ENCODE measurements at places on chromosomes 2 and 18.

- no peak for DNase-seq
These were observed 182.8 kb downstream of the EIPR1 start for GRCh38 chr2:3194828-3195227.

DNA sequence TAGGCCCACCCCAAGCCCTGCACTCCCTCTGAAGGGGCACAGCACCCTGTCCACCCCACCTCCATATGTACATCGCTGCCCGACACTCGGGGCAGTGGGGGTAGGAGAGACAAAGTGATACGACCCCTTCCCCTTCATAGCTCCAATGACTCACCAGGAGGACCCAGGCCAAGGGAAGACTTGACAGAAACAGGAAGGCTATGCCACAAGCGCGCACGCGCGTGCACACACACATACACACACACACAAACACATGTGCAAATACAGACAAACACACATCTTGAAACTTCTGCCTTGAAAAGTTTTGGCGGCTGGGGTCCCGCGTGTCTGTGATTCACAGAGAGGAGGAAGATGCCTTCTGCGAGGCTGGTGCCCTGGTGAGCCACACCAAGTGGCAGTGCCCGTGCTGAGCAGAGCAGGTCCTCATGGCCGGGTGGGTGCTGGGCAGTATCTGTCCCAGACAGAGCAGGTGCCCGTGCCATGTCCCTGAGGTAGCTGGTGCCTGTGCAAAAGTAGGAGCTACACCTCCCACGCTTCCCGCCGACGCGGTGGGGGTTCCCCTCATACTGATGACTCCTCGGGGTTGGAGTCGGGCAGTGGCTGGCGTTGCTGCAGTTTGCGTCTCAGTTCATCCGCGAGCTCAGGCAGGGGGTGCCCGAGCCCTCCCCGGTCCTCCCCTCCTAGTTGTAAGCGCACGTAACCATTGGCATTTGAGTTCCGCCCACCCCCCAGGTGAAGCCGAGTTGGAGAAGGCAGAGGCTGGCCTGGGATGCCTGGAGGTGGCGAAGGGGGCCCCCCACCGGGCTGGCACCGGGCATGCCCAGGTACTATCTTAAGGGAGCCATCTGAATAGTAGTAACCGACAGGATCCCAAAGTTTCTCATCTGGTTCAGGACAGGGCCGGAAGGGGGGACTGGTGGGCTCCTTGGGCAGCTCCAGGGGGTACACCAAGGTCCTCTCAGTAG is 2.5 kb upstream of the ANKRD39 start:
- DNase-seq: no peak

GRCh38 chr2:216478151-216478550 is 20.5 kb upstream of the RPL37A start:
- DNase-seq: peak; percentile 50

DNA sequence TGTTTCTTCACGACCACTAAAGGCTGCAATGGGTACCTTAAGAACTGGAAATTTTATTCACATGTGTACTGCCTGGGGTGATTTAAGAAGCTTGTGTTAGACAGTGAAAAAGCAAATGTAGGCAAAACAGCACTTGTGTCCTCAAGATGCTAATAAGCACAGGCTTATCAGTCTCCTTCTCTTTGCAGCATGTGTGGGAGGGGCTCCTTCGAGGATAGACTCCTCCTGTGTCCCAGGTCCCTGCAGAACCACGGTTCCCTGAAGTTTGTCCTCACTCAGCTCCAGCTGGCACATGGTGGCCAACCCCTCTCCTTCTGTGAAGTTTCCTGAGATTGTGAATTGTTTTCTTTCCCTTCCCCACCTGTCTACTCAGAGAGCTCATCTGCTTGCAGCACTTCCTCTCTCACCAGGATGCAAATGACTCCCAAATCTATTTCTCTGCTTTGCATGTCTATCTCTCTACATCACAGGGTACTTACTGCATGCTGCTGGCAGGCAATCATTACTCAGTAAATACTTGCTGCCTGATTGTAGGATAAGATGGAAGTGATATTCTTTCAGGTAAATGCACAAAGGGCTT is 589.6 kb upstream of the KLHL29 start:
- DNase-seq: no peak
